ENCODE measurements at places on chromosomes 12 and 14. TPM values are rescaled to one million over a fixed set of nuclear protein-coding genes. Genes with fewer than 3 reads are reported as not detected.

GRCh38 chr14:24092505-24093206, 1.5 kb upstream of the PCK2 start:
- DNase-seq: no peak

GRCh38 chr14:54329082-54329695, 67.6 kb upstream of the CDKN3 start:
- peak; percentile 83 for DNase-seq

GRCh38 chr14:34403646-34404045, 58.4 kb downstream of the SPTSSA start:
- no peak for DNase-seq

DNA sequence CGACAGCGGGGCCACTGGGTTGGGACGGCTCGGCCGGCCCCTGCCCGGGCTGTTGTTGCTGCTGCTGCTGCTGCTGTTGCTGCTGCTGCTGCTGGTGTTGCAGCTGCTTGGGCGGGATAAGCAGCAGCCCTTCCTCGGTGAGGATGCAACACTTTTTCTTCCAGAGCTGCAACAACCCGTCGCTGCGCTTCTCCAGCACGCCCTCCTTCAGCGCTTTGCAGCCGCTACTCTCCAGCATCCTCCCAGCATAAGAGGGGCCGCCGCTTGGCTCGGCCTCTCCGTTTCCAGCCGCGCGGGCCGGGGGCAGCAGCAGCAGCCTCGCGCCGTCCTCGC, 529 bp downstream of the PHLDA1 start:
- DNase-seq: no peak

TBC1D30 gene
- 19.6 TPM for total RNA-seq

PLCZ1 gene
- not detected for total RNA-seq

GRCh38 chr14:28138341-28138740, 628.2 kb upstream of the FOXG1 start:
- DNase-seq: no peak

- DNase-seq: no peak
Observed at GRCh38 chr14:50371546-50371945, 25.1 kb downstream of the CDKL1 start.

DNA sequence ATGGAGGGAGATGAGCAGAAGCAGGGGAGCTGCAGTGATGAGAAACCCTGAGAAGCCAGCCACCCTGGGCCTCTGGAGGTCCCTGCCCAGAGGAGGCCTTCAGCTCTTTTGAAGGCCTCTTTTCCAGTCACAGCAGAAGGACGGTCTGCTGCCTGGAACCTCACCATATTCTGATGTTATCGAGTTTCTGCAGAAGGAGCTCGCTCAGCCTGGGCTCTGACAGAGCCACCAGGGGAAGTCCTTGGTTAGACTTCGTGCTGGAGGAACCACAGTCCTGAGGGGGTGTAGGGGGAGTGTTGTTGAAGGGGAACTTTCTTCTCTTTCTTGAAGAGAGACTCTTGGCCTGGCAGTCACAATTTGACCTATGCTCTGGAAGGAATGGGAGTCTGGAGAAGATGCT, 25.1 kb upstream of the BATF start:
- no peak for DNase-seq

SLC4A8 gene
- 1.7 TPM for total RNA-seq

KRT2 gene
- not detected for total RNA-seq
